ENCODE measurements at places on chromosomes 1 and 21. TPM values are rescaled to one million over a fixed set of nuclear protein-coding genes. Genes with fewer than 3 reads are reported as not detected.

Gene FNBP1L
- total RNA-seq = 54.7 TPM

Gene TPTE
- total RNA-seq = not detected

Gene NR5A2
- total RNA-seq = 2.5 TPM

Gene ANKRD34A
- total RNA-seq = under 0.01 TPM

Gene RAB42
- 8.0 TPM for total RNA-seq

Gene RIPK4
- 0.26 TPM for total RNA-seq

Gene OR6Y1
- total RNA-seq = not detected

Gene PADI1
- 0.11 TPM for total RNA-seq

Gene ADGRB2
- total RNA-seq = 0.11 TPM

Gene LIN28A
- total RNA-seq = not detected

Gene CA14
- not detected for total RNA-seq

Gene PTPN22
- not detected for total RNA-seq

Gene FASLG
- not detected for total RNA-seq

Gene LDLRAD2
- 0.09 TPM for total RNA-seq

Gene ARHGEF10L
- 0.76 TPM for total RNA-seq

Gene CELA3A
- not detected for total RNA-seq

Gene IRF2BP2
- total RNA-seq = 101 TPM

Gene CCDC30
- total RNA-seq = 0.69 TPM

Gene CFAP141
- total RNA-seq = not detected

Gene A3GALT2
- 0.09 TPM for total RNA-seq

Gene MROH9
- total RNA-seq = not detected

Gene LCE1B
- not detected for total RNA-seq

Gene CLCNKB
- not detected for total RNA-seq

Gene COP1
- 51.1 TPM for total RNA-seq

Gene AIM2
- total RNA-seq = not detected

Gene CCDC17
- total RNA-seq = 0.87 TPM

Gene S100A16
- 493 TPM for total RNA-seq

Gene MAP3K6
- 2.3 TPM for total RNA-seq

Gene PGBD5
- under 0.01 TPM for total RNA-seq

Gene LCE3E
- not detected for total RNA-seq

Gene S1PR1
- 328 TPM for total RNA-seq

Gene CFHR5
- not detected for total RNA-seq

Gene NCF2
- not detected for total RNA-seq

Gene NLRP3
- total RNA-seq = not detected

Gene SLC45A3
- 43.8 TPM for total RNA-seq

Gene PRR9
- total RNA-seq = not detected
